ENCODE measurements at places on chromosomes 3 and 15.

DNA sequence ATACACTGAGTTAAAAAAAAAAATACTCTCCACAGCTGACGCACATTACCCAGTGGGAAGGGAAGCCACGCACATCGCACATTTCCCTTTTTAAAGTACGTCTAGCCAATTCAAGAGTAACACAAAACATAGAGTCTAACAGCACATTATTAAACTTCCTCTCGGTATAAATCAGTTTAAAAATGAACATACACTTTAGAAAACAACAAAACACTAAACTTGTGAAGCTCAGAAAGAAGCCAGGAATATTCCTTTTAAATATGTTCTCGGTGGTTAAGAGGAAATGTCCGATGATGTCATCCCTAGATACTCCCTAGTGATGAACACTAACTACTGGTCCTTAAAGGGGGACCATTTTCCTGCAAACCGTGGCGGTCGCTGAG, 721 bp downstream of the MYEF2 start:
- peak; percentile 14 for DNase-seq

DNA sequence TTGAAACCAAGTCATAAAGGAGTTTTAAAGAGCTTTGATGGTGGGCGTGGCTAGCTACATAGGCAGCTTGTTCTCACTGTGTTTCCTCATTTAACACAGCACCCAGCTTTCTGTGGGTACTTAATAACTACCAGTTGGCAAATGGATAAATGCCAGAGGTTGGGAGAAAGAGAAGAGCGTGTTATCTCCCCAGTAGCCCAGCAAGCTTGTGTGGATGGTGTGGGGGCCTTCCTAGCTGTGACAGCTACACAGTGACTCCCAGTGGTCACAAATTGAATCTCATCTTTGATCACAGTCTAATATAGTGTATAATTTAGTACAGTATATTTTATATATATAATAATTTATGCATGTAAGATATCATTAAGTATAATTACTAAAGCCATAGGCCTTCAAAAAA, 984.1 kb downstream of the EPHA3 start:
- no peak for DNase-seq

DNA sequence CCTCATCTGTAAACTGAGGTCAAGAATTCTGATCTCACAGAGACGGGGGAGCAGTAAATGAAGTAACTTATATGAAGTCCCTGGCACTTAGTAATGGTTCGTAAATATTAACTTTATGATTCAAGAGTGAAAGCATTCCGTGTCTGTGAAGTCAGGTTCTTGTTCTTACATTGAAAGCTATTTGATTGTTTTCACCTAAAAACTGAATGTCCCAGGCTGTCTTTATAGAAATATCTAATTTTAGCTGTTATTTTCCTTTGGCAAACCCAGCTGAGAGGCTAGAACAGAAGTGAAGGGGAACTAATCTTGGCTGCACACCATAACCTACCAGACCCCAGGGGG, 84.5 kb downstream of the CHSY1 start:
- DNase-seq = no peak

DNA sequence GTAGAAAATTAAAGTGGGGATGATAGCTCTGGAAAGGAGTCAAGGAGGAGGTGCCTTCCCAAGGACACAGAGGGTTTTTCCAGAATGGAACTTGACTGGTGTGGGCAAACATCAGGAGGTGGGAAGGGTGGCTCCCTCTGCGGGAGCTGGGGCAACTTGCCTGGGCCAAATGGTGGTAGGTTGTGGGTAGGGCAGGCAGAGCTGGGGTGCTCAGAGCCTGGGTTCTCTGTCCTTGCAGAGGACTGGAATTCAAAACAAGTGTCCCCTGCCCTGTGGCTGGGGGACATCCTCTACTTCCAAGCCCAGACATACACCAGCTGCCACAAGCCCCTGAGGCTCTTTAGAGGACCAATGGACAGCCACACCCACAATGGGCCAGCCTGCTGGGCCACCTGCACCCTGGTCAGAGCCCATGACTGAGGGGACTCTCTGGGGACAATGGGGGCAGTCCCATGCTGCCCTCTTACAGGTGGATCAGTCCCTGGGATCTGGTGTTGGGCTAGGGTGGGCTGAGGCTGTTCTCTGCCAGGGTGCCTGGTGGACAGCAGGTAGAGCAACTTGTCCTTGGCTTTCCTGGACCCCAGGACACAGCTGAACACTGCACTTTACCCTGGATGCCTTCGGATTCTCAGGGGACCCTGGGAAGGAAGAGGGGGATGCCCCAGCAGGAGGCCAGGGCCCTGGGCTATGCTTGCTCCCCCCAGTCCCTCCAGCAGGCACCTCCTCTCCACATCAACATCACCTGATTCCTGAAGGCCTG, 38.6 kb upstream of the CSPG4 start:
- DNase-seq = no peak

GRCh38 chr3:193507566-193507965, 47.1 kb downstream of the ATP13A4 start:
- DNase-seq = no peak

DNA sequence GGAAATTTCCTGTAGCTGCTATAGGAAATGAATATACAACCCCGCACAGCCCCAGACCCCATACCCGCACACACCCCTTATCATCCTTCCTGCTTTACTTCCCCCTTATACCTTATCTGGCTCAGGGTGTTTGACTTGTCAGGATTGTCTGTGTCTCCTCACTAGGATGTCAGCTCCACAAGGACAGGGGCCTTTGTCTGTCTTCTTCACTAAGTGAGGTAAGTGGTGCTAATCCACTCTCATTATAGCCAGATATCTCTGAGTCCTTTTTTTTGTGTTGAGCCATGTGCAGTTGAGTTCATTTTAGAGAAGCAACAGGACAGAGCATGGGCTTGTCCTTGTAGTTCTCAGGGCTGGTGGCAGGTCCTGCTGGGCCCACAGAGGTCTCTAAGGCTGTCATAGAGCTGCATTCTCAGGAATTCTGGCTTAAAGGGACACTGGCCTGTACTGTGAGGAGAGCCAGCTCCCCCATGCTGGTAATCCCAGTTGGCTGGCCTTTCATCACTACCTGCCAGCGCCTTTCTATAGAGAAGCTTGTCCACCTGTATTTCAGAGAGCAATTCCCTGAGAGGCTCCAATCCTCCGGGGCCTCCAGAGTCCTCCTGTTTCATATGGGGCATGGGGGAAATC, 9.0 kb downstream of the KY start:
- DNase-seq = no peak

DNA sequence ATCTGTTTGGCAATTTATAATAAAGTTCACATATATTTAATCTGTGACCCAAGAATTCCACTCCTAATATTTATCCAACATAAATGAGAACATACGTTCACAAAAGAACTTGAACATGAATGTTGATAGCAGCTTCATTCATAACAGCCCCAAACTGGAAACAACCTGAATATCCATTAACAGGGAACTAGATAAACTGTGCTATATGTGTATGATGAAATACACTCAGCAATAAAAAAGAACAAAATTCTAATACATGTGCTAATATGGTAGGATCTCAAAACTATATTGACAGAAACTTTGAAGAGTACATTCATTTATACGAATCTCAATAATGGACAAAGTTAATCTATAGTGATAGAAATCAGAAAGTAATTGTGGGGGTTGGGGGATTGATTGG, 5.1 kb upstream of the BHLHE40 start:
- DNase-seq = no peak

GRCh38 chr15:65374821-65375401, 2.9 kb downstream of the IGDCC3 start:
- no peak for DNase-seq

GRCh38 chr3:52494886-52495495, at the start of gene STAB1:
Gene STAB1 (plus strand): TSS chr3:52495338. CDS start chr3:52495414, 76 bp downstream.
- no peak for DNase-seq

GRCh38 chr3:58131101-58131825, 79.5 kb downstream of the DNASE1L3 start:
- no peak for DNase-seq

- no peak for DNase-seq
These were observed 839 bp downstream of the DNASE1L3 start for GRCh38 chr3:58209933-58210332.

DNA sequence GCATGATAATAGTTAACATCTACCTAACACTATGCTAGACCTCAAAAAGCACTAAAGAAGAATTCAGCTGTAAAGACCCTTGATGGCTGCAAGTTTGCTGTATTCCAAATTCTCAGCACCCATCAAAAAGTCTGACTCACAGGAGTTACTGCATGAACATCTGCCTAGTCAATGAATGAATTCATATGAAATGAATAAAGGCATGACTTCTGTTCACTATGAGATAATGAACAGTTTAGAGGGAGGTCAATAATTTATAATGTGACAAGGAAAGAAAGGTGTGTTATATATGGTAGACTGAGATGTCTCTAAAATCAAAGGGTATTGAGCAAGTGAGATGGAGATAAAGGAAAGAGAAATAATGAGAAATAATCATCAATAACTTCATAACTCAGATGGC, 508.2 kb upstream of the TGFBR2 start:
- no peak for DNase-seq

- no peak for DNase-seq
These were observed 363.6 kb downstream of the CHST2 start for GRCh38 chr3:143483214-143483613.

- DNase-seq = no peak
These were observed 531.0 kb upstream of the NR2F2 start for GRCh38 chr15:95799286-95800200.
